Neural progenitor cell (in vitro differentiated cells): ENCODE measurements at places on chromosomes 1 and 21.

DNA sequence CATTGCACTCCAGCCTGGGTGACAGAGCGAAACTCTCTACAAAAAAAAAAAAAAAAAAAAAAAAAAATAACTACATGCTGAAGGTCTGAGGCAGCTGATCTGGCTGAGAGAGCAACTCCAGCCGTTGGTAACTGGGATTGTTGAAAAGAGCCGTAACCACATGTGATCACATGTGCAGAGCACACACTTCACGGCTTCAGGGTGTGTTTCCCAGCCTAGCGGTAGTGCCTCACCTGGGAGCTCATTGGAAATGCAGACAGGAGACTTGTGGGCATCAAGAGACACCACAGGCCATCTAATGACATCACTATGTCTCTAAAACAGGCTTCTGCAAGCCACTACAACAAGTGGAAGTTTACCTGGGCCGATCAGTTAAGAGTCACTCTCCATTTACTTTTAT is 11.8 kb upstream of the OTUD7B start:
- no peak for DNase-seq

- peak; percentile 93 for DNase-seq
These were observed 30.3 kb downstream of the CD48 start for GRCh38 chr1:160681066-160681890.

GRCh38 chr1:177174921-177175634 is 4.3 kb downstream of the BRINP2 start:
- DNase-seq, result no peak

GRCh38 chr1:246591958-246592357 is 25.7 kb downstream of the CNST start:
- DNase-seq, result no peak

GRCh38 chr1:78333502-78333901 is 157.3 kb upstream of the PTGFR start:
- DNase-seq, result peak; percentile 40

DNA sequence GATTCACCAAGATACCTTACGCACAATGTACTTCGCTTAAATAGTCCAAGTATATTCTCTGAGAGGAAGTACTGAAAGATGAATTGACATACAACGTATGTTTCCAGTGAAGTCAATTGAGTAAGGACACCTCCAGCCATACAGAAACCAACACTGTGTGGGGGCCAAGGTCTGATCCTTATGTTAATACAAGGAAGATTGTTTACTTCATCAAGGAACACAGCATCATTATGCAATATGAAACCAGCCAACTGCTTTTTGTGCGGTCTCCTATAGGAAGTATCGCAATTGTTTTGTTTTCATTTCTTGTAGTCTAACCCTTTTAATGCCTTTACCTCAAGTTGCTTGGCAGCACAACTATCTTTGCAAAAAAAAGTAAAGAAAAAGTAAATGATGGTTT is 28.2 kb upstream of the TEKT2 start:
- no peak for DNase-seq
